ENCODE measurements at places on chromosomes 6 and 20.

- no peak for DNase-seq
Observed at GRCh38 chr6:13696226-13696625, 15.4 kb downstream of the RANBP9 start.

DNA sequence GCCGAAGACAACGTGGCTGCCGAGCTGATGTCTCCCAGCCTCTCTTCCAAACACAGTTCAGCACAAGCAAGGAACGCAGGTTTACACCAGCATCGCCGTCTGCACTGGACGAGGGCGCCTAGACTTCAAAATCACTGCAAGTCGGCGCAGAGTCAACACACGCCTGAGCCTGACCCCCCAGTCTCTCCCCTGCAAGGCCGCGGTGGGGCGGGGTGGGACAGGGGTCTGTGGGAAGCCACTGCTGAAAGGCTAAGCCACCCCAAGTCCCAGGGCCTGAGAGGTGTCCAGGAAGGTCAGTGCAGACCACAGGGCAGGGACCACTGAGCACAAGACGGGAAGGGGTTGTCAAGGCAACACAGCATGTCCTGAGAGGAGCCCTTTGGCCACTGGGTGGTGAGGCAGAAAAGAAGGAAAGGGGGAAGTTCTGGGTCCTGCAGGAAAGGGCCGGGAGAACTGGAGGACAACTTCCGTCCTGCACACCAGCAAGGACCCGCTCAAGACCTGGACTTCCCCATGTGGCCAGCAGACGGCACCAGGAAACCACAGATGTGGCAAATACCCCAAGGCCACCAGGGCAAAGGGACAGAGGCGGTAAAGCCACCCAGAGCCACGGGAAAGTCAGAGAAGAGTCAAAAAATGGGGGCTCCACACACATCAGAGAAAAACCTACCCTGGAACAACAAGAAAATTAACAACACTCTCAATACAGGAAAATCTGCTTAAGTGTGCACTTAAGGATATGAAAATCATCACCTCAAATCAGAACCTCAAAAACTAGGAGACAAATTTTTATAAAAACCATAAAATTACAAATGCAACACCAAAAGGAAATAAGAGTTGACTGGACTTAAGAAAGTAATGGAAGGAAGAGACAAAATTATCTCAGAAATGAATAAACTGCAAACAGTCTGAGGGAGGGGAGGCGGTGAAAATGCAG is 84.8 kb downstream of the TAF4 start:
- DNase-seq = no peak

DNA sequence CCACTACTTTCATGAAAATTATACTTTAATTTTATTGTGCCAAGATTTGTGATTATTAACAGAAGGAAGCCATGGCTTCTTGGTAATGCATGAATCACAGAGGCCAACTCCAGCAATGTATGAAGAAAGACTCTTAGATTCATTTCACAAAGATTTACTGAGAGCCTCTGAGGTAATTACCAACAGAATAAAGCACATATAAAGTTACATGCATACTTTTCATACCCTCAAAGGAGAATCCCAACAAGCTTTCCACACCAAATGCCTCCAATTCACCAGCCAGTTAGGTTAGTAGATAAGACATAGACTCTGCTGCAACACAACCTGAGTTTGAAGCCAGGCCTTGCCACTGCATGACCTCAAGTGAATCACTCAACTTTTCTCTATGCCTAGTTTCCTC is 41.9 kb downstream of the HBS1L start:
- no peak for DNase-seq

GRCh38 chr6:36613200-36613995 is 19.2 kb downstream of the SRSF3 start:
- DNase-seq = no peak

DNA sequence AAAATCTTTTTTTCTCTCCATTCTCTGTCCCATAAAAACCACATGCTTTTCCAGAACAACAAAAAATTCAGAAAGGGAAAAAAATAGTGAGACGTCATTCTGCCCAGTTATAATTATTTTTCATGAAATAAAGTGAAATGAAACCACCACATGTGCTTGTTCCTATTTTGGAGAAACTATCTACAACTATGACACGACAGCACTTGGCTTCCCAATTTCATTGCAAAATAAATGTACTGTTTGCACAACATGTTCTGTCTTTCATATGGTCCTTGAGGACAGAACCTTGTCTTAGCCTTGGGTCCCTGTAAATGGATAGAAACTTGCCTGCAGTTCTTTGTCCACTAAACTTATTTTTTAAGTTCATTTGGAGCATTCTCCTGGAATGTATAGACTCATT is 5.6 kb upstream of the MAN1A1 start:
- no peak for DNase-seq

DNA sequence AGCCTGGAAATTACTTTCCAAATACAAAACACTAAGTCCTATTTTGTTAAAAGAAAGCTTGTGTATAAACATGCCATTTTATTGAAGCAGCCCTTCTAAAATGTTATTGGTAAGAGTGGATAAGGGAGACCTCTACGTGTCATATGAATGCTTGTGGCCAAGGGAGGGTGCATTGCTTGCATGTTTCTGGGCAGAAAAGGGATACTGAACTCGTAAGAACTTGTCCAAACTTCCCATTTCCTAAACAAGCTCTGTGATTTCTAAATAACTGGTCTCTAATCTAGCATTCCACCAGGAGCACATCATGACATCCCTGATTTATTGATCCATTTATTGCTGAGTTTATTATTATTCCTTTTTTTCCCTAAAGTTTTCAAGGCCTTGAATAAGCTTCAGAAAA is 474.1 kb downstream of the CD109 start:
- DNase-seq = no peak

DNA sequence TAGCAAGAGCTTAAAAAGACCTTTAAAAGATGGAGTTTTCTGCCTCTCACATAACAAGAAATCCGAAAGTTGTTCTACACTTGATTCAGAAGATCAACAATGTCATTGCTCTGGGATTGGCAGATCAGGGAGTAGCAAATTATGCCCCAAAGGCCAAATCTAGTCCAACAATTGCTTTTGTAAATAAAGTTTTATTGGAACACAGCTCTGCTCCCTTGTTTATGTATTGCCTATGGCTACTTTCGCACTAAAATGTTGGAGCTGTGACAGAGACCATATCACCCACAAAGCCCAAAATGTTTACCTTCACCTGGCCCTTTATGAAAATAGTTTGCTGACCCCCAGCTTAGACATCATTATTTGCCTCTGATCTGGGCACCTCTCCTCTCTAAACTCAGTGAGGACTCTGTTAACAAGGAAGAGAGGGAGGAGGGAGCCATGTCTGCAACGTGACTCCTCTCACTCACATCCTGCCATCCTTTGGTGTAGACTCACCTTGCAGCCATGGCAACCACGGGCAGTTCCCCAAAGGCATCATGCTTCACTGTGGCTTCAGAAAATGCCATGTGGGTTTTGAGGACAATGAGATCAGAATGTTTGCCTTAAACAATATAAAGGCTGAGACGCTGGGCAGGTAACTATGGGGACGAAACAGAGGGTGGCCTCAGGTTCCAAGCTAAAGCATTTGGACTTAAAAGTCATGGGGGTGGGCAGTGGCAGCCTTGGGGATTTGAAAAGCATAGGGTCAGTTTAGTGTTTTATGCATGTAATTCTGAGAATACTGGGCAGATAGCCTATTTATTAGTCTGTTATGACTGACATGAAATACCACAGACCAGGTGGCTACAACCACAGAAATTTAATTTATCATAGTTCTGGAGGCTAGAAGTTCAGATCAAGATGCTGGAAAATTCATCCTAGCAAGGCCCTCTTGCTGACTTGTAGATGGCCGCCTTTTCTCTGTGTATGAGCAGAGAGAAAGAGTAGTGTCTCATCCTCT is 149.7 kb upstream of the TNFAIP3 start:
- peak; percentile 86 for DNase-seq

- no peak for DNase-seq
Observed at GRCh38 chr6:115441651-115442050, 619.0 kb downstream of the FRK start.

- no peak for DNase-seq
Observed at GRCh38 chr20:35398660-35399144, 13.1 kb downstream of the UQCC1 start.

GRCh38 chr6:1029141-1029540 is 282.8 kb upstream of the FOXQ1 start:
- DNase-seq = no peak

- no peak for DNase-seq
Observed at GRCh38 chr20:47770935-47771334, 14.3 kb downstream of the SULF2 start.

GRCh38 chr6:110897433-110897832 is 22.8 kb downstream of the AMD1 start:
- no peak for DNase-seq

DNA sequence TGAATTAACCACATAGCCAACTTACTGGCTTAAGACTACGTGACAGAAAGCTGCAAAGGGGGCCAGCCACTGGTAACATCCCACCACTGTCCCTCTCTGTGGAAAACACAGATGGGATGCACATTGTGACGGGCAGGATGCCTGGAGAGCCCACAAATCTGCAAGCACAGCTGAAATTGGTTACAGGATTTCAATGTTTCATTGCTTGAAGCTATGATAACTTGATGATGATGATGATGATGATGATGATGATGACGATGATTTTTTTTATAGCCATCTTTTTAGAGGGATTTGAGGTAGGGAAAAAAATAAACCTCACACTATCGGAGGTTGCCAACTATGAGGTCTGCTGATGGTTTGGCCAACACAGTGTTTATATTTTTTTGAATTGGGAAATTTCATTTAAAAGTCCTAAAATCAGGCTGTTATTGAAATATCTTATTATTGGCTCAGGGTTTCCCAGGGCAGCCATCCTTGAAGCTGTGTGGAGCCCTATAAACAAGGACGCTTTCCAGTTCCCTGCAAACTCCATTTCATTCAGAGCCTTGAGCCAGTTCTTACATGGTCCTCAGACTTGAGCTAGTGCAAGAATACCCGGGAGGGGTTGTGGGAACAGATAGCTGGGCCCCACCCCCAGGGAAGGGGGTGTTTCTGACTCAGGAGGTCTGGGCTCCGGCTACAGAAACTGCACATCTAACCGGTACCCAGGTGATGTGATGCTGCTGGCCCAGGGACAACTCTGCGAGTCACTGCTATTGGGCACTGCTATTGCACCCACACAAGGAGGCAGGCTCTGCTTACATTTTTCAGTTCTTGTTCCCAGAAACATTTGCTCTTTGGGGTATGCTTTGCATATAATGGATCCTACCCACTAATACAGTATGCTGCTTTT is 27.1 kb downstream of the BCAS1 start:
- no peak for DNase-seq

All from activated CD4-positive, alpha-beta memory T cell treated with anti-CD3 and anti-CD28 coated beads, Interleukin-2, amount 10 ng/mL, durations not matched to agents 7 days and 5 days (primary cell).